ENCODE measurements at places on chromosomes 2 and 18.

DNA sequence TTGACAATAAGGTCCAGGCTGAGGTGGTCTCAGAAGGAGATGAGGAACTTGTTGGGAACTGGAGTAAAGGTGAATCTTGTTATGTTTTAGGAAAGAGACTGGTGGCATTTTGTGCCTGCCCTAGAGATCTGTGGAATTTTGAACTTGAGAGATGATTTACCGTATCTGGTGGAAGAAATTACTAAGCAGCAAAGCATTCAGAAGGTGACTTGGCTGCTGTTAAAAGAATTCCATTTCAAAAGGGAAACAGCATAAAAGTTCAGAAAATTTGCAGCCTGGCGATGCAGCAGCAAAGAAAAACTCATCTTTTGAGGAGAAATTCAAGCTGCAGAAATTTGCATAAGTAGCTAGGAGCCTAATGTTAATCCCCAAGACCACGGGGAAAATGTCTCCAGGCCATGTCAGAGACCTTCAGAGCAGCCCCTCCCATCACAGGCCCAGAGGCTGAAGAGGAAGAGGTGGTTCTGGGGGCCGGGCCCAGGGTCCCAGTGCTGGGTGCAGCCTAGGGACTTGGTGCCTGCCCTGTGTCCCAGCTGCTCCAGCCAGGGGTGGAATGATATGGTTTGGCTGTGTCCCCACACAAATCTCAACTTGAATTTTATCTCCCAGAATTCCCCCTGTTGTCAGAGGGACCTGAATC is 73.5 kb downstream of the FIGN start:
- peak; percentile 56 for DNase-seq

GRCh38 chr2:68828887-68829708 is 42.1 kb downstream of the BMP10 start:
- peak; percentile 99 for DNase-seq

DNA sequence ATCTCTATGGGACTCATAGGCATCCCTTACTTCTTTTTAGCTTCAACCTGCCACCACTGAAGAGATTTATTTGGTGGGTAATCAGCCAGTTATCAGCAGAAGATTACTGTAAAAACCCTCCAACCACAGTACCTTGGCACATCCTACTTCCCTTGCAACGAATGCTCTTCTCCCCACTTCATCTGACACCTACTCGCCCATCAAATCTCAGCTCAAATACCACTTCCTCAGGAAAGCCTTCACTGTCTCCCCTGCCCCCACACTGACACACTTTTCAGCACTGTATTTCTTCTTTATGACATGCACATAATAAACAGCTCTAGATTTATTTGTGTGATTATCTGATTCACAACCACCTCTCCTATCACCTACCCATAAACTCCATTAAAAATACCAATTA is 3.1 kb downstream of the KDSR start:
- no peak for DNase-seq

- no peak for DNase-seq
Measured at GRCh38 chr2:180337136-180337535, 330.0 kb upstream of the CWC22 start.

- DNase-seq: no peak
Measured at GRCh38 chr2:671787-672605, 5.2 kb downstream of the TMEM18 start.

DNA sequence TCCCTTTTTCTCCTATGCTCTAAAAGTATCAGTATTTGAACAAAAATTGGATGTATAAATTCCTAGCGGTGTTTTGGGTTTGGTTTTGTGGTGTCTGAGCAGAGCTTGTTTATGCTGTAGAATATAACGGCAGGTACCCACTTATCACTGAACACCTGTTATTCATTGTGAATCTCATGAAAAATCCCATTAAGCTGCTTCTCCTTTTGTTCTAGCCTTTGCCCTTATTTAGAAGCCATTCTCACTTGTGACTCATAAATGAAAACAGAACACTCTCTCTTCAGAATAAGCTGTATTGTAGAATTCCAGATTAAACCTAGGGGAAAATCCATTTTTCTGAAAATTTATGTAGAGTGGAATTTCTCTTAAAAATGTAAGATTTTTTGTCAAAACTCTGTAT is 104.0 kb downstream of the PRPF40A start:
- DNase-seq: no peak

DNA sequence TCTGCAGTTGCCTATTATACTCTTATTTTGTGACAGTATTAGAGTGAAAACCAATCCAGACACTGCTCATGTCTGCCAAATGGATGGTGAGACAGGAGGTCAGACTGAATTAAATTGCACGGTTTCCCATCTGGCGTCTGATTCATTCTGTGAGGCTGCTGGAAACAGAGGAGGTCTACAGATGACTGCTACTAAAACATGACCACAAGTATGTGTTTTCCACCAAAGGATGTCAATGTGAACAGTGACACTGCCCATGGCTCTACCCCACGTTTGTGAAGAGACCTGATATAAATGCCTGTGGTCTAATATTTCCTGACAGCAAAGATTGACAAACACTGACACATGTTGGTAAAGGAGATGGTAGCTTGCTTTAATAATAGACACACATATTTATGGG is 104.3 kb upstream of the ST6GAL2 start:
- peak; percentile 99 for DNase-seq
